ENCODE measurements at places on chromosomes 13 and 19. TPM values are rescaled to one million over a fixed set of nuclear protein-coding genes. Genes with fewer than 3 reads are reported as not detected.

Gene CCDC169
- 0.11 TPM for polyA plus RNA-seq

Gene FAM216B
- not detected for polyA plus RNA-seq

Gene MUC16
- 0.84 TPM for polyA plus RNA-seq

Gene NCR1
- polyA plus RNA-seq: not detected
